Uterus (tissue), 4 donors: ENCODE measurements at places on chromosomes 6 and 20.

DNA sequence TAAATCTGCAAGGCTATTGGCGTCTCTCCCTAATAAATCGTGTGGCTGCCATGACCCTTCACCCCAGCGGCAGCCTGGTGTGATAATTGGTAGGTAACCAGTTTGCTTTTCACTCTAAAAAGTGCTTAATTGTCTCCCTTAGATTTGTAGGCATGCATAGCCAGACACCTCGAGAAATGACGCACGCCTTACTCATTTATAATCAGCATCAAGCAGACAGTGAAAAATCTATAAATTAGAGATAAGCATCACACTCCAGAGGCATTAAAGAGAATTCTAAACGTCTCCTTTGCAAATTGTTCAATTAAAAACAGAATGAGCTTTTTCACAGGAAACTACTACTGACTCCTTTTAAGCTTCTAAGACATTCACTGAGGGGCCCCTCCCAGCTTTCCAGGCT is 110.2 kb upstream of the RPS6KA2 start:
- no peak for DNase-seq

GRCh38 chr20:19603376-19603750 is 154.7 kb upstream of the RIN2 start:
- DNase-seq = no peak

DNA sequence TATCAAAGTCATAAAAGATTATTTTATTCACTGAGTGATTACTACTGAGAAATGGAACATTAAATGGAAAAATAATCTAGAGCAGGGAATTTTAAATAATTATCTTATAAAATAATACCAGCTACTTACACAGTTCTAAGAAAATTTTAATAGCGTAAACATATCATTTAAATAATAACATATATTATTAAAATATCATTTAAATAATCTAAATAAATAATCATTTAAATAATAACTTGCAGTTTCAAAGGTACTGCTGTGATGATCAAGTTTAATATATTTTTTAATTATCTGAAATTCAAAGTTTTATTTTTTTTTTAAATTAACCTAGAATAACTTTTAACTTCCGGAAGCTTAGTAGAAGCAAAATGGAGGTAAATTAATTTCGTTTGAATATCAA is 301.2 kb downstream of the TBC1D32 start:
- DNase-seq = no peak

DNA sequence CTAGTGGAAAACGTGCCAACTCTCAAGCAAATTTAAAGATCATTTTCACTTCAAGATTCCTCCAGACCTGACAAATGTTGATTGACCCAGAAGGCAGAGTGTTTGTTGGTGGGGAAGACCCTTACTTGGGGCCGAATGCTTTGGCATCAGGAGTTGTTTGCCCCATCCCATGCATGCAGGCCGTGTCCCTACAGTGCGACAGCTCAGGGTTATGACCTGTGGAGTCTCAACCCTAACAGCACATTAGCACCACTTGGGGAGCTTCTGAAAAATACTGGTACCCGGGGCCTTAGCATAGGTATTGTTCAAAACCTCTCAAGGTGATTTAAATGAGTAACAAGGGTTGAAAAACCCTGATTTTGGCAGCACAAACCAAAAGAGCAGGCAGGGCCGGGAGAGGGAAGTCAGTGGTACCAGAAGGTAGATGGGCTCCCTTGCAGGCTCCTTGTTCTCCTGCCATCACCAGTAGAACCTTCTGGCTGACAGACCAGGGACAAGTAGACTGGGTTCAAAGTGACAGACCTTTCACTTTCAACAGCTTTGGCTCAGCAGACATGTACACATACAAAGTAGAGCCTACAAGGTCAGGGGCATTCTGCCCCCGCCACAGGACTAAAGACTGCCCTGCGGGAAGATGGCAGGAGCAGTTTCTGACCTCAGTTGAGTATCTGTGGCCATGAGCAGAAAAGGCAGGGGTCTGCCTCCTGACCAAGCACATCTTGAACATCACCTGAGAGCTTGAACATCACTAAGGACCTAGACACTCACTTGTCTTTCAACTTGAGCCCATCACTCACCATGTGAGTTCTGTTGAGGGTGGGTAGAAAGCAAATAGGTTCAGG is 39.6 kb downstream of the PLCG1 start:
- no peak for DNase-seq

GRCh38 chr6:42028234-42029061 is 21.9 kb upstream of the TAF8 start:
- no peak for DNase-seq
